WERI-Rb-1 (cell line): ENCODE measurements at places on chromosomes 4 and X.

DNA sequence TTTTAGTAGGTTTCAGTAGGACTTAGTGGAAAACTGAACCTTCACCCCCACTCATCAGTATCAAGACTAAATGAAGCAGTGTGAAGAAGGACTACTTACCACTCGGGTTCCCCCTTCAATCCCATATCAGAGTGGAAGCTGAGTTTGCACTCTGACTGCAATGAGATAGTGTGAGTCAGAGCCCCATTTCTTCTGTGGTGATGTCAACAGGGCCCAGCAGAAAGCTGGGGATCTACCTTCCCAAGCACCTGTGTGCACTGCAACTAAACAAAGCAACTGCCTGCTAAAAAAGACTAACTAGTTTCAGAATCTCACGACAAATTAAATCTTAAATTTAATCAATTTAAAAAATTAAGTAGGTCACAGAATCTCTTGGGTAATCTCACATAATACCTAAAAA is 1837.0 kb upstream of the PCDH7 start:
- DNase-seq = no peak

DNA sequence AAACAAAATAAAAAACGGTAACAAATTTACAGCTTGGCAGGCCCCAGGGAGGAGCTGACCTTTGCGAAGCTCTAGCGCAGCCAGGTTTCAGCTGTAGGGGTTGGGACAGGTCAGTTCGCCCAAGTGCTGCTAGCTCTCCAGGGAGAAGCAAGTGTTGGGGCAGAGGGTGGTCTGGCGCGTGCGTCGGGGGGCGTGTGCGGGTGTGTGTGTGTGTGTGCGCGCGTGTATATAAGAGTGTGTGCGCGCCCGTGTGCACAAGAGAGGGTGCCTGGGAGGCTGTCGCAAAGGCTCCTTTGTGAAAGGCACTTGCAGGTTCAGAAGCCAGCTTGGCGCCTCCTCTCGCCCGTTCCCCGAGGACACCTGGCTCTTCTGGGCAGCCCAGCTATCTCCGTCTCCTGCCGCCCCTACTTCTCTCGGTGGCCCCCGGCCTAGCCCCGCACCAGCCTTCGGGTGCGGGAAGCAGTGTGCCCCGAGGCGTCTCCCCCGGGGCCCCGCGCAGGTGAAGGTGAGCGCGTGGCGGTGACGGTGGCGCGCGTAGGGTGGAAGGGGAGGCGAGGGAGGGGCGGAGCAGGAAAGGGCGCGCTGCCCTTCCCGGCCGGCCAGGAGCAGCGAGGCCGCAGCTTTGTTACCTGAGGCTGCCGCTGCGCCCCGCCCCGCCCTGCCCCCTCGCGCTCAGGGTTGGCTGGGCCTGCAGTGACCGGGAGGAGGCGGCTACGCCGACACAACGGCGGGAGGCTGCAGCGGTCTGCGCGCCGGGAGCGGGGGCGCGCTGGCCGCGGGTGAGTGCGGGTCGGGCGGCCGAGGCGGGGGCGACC is at the start of gene FHDC1:
Gene FHDC1 (plus strand): TSS at position 693 of the 815 bp plus-strand sequence. CDS start 6,735 bp downstream, outside the sequence.
- DNase-seq = peak; percentile 94

GRCh38 chrX:154023276-154024000 is 3.7 kb upstream of the IRAK1 start:
- no peak for DNase-seq

- no peak for DNase-seq
Observed at GRCh38 chr4:134216411-134216810, 14.8 kb upstream of the PABPC4L start.
